Stimulated activated CD4-positive, alpha-beta T cell treated with anti-CD3 and anti-CD28 coated beads, Interleukin-12 subunit alpha, Interleukin-12 subunit beta, amount 100 ng/mL, for 48 hours (primary cell): ENCODE measurements at places on chromosomes 7 and 10.

DNA sequence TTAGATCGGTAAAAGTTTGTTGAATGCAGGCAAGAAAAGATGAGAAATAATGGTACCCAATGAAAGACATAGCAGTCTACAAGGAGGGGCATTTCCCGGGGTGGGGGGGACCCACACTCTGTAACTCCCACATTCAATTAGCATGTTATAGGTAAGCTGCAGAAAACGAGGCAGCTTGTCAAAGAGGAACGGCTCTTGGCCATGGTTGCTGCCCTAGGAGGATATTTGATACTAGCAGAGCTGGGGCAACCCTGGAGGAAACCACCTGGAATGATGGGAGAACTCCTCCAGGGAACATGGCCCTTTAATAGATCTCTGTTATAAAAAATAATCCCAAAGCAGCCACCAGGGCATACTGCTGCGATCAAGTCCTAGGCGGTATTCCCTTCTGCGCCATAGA lies 98.5 kb downstream of the EGFR start:
- DNase-seq, result no peak

DNA sequence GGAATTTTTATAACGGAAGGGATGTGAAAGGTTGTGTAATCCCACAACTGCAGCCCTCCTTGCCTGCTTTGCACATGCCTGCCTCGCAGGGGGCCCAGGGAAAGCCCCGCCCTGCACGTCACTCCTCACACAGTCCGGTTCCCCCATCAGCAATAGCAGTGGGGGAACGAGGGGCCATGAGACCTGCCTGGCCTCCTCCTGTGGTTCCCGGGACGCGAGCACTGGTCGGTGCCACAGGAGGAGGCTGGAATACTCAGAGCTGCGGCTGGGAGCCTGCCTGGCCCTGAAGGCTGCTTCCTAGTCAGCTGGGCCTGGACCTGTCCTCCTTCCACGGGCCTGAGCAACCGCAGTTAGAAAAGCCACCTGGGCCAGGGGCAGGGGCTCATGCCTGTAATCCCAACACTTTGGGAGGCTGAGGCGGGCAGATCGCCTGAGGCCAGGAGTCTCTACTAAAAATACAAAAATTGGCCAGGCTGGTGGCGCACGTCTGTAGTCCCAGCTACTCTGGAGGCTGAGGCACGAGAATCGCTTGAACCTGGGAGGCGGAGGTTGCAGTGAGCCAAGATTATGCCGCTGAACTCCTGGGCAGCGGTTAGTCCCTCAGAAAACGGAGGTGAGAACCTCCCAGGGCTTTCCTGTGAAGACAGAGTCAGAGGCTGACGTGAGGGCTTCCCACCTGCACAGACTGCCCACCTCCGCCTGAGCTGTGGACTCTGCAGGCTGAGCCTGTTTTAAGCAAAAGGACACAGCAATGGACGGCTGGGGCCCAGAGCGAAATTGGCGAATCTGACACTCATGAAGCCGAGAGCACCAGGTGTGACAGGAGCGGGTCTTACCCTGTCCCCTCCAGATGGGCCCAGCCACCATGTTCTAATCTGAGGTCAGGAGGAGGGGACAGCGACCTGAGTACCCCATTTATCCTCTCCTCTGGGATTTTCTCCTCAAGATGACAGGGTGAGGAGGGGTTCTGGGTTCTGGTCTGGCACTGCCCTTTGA lies 52.9 kb downstream of the VIPR2 start:
- DNase-seq, result no peak

- no peak for DNase-seq
These were observed 35.5 kb downstream of the COA1 start for GRCh38 chr7:43693687-43694398.

DNA sequence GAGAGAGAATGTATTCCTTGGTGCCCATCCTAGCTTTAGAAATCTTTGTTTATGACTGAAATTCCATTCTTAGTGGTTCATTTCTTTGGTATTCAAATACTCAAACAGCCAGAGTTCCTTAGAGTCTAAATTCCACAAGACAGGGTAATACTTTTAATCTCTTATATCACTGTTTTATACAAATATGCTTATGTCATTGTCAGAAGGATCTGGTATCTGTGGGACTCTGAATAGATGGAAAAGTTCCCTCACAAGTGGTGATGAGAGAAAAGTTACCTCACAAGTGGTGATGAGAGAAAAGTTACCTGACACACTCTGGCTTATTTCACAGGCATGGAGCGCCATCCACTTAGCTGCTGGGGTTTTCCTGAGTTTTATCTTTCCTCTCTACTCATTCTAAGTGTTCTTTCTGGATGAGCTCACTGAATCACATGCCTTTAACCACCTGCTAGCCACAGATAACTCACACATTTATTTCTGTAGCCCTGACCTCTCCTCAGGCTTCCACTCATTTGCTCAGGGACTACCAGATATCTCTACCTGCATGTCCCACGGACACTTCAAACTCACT lies 784.0 kb downstream of the SUGCT start:
- no peak for DNase-seq

GRCh38 chr10:103776878-103777591 lies 78.3 kb downstream of the SH3PXD2A start:
- no peak for DNase-seq

DNA sequence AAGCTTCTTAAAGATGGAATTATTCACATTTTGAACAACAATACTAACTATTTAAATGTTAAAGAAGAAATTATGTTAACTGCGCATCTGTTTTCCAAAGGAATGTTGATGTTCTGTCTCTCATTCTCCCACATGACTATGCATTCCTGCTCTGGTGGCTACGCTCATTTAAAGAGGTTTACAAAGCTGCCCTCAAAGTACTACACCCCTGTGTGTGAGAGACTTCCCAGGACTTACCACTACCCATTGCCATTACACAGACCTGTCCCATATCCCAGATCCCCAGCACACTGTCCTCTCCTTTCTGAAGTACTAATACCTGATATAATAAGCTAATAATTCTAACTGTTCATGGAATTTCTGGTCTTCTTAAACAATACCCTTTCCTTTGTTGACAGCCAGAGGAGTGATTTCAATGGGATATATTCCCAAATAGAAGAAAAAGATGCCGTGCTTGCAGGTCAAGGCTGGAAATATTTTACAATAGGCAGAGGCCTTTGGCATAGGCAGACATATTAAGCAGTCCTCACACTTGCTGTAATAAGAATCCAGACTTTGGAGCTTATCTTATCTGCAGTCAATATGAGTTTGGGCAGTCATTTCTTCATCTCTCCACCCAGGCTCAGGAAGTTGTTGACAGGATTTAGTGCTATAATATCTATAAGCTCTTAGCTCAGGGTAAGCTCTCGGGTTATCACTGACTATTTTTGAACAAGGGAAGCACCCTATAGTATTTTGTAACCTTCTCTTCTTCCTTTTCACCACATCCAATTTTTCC lies 12.2 kb downstream of the LIPF start:
- no peak for DNase-seq

- no peak for DNase-seq
These were observed 99.7 kb downstream of the AVL9 start for GRCh38 chr7:32594965-32595490.
